ENCODE measurements at places on chromosomes 1 and 21.

DNA sequence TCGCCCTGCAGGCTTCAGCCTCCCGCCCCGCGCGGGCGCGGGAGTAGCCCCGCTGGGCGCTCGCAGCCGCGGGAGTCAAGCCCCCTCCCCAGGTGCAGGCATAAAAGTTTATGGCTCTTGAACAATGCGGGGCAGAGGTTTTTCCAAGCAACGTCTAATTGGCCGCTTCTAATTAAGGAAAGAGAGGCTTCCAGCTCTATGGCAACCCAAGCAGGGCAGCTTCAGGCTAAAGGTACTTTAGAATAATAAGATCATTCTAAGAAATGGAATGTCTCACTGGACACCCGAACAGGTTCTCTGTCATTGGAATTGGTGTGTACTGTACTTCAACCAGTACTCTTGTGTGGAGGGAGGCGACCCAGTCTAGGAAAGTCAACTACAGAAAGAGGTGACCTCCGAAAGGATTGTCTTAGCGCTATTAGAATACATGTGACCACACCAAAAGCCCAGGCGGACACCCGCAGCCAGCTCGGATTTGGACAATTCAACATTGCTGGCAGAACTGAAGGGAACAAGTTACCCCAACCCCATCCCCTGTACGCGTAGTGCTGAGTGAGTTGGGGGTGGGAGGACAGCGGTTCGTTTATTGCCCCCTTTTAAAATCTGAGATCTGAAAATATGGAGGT is 12.5 kb downstream of the NR5A2 start:
- DNase-seq, result no peak

- DNase-seq, result no peak
Measured at GRCh38 chr1:232678185-232678886, 48.4 kb upstream of the SIPA1L2 start.

- no peak for DNase-seq
Measured at GRCh38 chr1:208418667-208419066, 174.5 kb upstream of the PLXNA2 start.

- no peak for DNase-seq
Measured at GRCh38 chr1:211915924-211916323, 85.4 kb upstream of the LPGAT1 start.

DNA sequence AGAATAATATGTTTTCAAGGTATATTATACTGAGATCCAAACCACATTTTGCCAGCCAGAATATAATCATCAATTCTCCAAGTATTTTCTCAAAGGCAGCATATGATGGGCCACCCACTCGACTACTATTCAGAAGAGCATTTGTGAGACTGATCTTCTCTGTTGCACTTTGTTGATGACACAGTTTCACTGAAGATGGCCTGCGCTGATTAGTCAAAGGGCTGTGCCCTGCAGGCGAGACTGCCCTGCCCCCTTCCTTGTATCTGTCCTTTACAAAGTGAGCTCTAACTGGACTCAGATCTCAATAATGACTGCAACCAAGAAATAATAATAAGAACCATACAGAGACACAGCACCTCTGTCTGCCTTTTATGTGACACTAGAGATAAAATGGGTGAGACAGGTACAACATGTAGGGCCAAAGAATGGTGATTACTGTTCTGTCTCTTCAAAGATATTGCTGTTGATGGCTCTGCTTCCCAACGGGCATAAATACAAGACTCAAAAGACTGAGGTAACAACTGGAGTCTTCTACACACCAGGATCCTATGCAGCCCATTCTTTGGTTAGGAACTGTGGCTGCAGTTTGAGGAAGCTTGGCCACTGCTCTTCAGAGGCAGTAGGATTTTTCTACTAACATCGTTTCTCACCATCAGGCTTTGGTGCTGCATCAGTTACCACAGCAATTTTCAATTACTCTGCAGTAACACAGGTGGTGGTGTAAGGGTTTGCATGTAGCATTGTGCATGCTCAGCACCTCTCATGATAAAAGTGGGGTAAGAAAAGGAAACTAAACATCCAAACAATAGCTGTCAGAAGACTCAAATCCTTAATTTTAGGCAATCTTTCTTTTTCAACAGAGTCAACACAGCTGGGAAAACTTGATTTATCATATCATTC is 481.1 kb downstream of the PTBP2 start:
- DNase-seq, result no peak

DNA sequence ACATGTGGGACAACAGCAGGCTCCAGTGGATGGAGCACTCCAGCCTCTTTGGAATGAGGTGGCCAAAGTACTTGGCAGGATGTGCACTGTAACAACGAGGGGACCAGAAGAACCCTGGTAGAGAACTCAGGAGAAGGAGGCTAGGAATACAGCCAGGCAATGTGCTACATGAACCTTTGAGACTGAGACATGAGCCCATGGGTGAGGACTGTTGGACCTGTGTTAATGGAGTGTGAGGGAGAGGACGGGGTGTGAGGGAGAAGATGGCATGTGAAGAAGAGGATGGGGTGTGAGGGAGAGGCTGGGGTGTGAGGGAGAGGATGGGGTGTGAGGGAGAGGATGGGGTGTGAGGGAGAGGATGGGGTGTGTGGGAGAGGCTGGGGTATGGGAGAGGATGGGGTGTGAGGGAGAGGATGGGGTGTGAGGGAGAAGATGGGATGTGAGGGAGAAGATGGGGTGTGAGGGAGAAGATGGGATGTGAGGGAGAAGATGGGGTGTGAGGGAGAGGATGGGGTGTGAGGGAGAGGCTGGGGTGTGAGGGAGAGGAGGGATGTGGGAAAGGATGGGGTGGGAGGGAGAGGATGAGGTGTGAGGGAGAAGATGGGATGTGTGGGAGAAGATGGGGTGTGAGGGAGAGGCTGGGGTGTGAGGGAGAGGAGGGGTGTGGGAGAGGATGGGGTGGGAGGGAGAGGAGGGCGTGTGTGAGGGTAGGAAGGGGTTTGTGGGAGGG is 62.3 kb upstream of the ARTN start:
- no peak for DNase-seq

GRCh38 chr1:200038981-200039848 is 11.7 kb downstream of the NR5A2 start:
- no peak for DNase-seq
